ENCODE measurements at places on chromosomes 2 and 18. TPM values are rescaled to one million over a fixed set of nuclear protein-coding genes. Genes with fewer than 3 reads are reported as not detected.

HOXD11 gene
- not detected for total RNA-seq

CERS6 gene
- 14.0 TPM for total RNA-seq

CCDC121 gene
- 1.4 TPM for total RNA-seq

DNA sequence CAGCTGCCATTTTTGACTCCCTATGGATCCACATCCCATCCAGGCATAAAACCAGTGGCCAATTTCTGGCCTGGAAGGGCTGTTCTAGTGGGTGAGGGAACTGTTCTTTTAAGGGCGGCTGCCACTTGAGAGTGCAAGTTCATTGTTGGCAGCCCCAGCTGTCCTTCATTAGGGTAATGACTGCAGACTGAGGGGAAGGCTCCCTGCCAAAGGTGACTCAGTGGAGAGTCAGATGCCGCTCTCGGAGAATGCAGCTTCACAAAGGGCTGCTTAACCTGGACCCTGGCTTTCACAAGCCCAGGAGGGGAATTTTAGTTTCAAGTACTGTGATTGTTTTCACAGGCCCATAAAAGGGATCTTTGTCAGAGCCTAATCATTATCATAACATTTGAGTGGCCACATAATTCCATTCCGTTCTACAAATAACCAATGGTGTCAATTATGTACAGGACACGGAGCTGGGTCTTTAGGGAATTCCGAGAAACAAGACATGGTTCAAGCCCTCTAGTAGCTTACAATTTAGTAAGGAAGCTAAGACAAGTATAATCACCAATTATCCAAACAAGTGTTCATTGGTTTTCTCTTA is 235.7 kb downstream of the CDCA7 start:
- H3K4me1 ChIP-seq: no peaks in the 10 kb centered on the region
- no peaks in the 10 kb centered on the region for H3K36me3 ChIP-seq
- no peak for DNase-seq
- no peak overlapping the region for H3K27ac ChIP-seq
- peaks cover 3% of the 10 kb centered on the region for H3K27me3 ChIP-seq
- no peak overlapping the region for H3K4me3 ChIP-seq

GRCh38 chr2:168024459-168024858 is 222.9 kb downstream of the STK39 start:
- no peaks in the 10 kb centered on the region for H3K36me3 ChIP-seq
- H3K27ac ChIP-seq: no peak overlapping the region

B4GALT6 gene
- total RNA-seq: 0.76 TPM

- no peak overlapping the region for H3K4me3 ChIP-seq
- no peaks in the 10 kb centered on the region for H3K27me3 ChIP-seq
- peak overlapping the region; percentile 78 for H3K27ac ChIP-seq
- no peak for DNase-seq
These were observed 187.4 kb downstream of the ARL4C start for GRCh38 chr2:234309431-234309830.

Measured in T-cell (primary cell).